ENCODE measurements at places on chromosomes 3 and 15. TPM values are rescaled to one million over a fixed set of nuclear protein-coding genes. Genes with fewer than 3 reads are reported as not detected.
A peak's percentile ranks its signal among the peaks of the same experiment; 100 is the strongest.

GRCh38 chr15:94300612-94301011, 69.3 kb downstream of the MCTP2 start:
- DNase-seq: no peak

DNA sequence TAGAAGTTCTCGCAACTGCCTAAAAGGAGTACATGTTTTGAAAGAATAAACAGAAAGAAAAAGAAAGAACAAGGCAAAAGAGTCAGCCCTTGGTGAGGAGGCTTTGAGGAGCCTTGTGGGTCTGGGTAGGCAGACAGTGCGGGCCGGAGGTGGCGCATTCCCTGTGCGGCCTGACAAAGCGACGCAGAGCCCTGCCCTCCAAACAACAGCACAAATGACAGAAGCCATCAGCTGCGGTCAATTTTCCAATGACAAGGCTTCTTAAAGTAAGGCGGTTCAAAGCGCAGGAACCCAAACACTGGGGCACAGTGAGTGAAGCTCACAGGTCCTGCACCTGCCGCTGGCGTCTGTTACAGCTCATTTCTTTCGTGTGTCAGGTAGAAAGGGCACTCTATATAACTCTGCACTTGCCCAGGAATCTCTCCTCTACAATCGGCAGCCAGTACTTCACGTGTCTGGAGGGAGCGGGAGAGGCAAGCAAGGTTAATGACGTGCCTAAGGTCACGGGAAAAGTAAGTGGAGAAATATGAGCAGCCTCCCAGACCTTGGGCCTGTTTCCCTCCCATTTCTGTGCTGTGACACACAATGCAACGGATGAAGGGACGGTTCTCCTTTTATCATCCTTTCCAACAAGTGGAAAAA, 178.1 kb downstream of the OPA1 start:
- DNase-seq: no peak

DNA sequence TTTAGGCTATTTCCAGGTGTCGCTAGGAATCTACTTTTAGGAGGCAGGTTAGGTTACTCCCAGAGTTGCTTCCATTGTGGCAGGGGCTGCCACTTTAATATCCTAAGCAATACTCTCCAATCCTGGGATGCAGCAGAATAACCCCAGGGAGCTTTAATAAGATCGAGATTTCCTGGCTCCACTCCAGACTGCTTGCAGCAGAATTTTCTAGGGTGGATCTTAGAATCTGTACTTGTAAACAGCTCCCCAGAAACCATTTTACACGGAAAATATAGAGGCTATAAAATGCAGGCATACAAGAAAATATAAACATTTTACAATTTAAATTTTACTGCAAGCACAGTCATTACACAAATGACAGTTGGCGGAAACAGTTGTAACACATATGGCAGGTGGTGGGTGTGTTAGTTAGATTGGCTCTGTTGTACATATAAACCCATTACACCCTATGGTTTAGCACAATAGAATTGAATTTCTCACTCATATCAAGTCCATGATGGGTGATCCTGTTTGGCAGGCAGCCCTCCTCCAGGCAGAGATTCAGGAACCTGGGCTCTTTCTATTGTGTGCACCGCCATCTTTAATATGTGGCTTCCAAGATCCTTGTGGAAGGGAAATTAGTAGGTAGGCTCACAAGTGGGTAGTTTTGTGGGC, 35.0 kb upstream of the TNFAIP8L3 start:
- no peak for DNase-seq

DNA sequence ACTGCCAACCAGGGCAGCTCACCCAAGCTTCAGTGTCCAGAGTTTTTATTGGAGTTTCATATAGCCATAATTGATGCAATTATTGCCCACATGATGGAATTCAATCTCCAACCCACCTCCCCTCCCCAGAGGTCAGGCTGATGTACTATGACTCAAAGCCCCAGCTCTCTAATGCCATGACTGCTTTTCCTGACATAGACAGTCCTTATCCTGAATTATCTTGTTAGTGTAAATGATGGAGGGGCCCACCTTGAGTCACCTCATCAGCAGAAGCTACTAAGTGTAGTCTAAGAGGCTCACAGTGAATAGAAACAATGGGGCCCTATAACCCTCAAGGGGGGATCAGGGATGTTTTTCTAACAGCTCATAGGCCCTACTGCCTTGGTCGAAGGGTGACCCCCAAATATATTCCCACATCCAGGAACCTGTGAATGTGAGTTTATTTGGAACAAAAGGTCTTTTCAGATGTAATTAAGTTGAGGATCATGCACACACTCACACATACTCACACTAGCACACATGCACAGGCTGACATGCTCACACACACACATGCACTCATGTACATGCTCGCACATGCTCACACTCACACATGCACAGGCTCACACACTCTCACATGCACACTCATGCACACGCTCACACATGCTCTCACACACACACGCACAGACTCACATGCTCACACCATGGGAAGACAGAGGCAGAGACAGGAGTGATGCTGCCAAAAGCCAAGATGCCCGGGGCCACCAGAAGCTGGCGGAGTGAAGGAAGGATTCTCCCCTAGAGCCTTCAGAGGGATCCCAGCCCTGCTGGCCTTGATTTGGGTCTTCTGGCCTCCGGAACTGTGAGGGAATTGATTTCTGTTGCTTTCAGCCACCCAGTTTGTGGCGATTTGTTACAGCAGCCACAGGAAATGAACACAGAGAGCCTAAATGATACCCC, 131.2 kb upstream of the SMAD3 start:
- no peak for DNase-seq

DNA sequence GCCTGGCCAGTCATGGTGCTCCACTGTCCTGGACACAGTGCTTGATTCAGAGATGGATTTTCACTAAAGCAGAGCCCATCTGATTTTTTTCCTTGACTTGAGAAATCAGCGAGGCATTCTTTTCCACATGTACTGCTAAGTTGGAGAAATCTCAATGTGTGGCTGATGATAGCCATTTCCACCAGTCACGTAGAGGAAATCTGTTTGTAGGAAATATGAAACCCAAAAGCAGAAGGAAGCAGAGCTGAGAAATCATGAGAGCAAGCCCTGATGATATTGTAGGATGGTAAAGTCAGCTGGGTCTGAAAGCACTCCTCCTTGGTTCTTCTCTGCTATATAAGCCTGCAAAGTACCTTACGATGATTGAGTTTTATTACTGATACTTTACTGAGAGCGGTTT, 1233.4 kb downstream of the ROBO2 start:
- no peak for DNase-seq

DNA sequence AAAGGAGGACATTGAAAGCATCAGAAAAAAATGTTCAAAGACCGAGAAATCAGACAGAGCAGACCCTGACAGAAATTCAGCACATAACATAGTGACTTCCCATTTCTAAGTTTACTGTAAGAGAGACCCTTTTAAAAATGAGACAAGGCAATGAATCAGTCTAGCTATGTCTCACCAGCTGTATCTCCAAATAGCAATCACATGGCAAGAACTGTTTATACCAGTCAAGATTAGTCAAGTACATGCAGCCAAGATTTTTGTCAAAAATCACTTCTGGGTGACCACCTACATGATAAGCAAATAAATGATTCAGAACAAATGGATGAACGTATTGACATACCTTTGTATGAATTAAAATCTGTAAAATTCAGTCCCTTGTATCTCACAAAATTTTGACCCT, 138.0 kb downstream of the DTWD1 start:
- no peak for DNase-seq

DNA sequence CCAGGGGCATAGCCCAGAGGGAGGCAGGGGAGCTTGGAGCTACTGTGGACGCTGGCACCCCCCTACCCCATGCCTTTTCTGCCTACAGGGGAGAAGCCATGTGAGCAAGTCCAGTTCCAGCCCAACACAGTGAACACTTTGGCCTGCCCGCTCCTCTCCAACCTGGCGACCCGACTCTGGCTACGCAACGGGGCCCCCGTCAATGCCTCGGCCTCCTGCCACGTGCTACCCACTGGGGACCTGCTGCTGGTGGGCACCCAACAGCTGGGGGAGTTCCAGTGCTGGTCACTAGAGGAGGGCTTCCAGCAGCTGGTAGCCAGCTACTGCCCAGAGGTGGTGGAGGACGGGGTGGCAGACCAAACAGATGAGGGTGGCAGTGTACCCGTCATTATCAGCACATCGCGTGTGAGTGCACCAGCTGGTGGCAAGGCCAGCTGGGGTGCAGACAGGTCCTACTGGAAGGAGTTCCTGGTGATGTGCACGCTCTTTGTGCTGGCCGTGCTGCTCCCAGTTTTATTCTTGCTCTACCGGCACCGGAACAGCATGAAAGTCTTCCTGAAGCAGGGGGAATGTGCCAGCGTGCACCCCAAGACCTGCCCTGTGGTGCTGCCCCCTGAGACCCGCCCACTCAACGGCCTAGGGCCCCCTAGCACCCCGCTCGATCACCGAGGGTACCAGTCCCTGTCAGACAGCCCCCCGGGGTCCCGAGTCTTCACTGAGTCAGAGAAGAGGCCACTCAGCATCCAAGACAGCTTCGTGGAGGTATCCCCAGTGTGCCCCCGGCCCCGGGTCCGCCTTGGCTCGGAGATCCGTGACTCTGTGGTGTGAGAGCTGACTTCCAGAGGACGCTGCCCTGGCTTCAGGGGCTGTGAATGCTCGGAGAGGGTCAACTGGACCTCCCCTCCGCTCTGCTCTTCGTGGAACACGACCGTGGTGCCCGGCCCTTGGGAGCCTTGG, 5.6 kb downstream of the CIB1 start:
- no peak for DNase-seq

- DNase-seq: no peak
Measured at GRCh38 chr15:45763170-45763869, 128.5 kb downstream of the SQOR start.

DNA sequence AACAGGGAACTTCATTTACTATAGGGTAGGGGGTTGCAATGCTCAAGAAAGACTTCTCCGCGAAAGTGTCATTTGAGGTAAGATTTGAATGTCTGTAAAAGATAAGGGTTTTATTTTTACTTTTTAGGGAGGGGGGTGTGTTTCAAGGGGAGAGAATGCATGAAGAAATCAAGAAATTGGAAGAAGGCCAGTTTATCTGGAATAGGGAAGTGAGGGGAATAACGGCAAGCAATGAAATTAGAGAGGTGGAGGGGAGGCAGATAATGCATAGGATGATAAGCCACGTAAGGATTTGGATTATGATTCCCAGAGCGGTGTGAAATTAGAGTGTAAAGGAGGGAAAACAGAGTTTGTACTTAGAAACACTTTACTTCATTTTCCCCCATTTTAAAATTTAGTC, 63.0 kb upstream of the MB21D2 start:
- no peak for DNase-seq

DNA sequence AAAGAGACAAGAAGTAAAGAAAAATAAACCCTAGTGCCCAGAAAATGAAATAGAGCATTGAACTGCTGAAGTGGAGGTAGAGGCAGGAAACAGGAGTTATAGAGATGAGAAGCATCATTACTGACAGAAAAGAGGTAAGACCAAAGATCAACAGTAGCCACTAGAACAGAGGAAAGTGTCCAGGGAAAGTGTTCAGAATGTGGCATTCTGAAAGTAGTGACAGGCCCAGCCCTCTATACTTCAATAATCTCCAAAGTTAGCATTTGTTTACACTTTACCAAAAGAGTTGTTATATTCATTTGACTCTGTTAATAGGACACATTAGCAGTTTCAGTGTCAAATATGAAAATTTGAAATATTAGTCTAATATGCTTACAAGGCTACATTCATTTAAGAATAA, 727.1 kb upstream of the NECTIN3 start:
- DNase-seq: no peak

DNA sequence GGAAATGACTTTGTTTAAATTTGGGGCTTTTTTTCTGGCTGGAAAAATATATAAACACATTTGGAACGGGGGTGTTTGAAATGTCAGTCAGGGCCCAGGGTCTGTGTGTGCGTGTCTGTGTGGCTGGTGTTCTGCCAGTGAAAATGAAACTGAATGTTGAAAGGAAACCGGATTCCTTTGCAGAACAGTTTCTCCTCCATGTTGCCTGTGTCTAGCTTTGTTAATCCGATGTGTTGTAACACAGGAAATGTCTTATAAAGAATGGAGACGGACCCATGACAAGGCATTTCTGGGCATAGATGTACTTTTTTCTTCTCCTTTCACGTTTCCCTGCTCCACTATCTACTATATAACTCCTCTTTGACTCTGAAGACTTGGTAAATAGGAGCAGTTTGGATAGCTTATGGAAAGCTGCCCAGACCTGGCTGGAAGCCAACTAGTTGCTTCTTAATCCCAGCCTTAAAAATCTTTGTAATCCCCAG, 2.8 kb downstream of the SQOR start:
- DNase-seq: peak; percentile 58

GRCh38 chr15:45799508-45799907, 164.7 kb downstream of the SQOR start:
- DNase-seq: no peak

DNA sequence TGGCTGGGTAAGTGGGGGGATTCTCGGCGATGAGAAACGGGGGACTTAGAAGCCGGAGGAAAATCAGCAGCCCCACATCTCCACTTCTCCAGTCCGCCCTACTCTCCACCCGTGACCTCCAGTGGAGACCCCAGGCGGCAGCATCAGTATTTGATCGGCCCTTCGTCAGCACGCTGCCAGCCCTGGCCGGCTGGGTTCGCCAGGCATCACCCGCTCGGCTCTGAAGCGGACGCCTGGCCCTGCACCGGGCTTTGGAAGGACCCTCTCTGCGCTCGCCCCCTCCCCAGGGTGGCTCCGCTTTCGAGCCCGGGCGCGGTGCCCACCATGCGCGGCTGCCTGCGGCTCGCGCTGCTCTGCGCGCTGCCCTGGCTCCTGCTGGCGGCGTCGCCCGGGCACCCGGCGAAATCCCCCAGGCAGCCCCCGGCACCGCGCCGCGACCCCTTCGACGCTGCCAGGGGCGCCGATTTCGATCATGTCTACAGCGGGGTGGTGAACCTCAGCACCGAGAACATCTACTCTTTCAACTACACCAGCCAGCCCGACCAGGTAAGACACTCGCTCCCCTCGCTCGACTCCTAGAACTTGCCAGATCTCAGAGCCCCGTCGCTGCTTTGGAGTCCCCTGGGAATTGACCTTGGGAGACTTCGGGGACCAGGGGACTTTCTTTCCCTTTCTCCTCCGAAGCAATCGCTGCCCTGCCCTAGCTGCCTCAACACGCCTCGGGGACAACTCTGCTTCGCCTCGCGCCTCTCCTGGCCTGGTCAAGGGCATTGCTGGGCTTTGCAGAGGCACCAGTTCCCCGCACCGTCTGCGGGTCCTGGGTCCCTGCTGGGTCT, 561 bp downstream of the SIDT1 start:
- DNase-seq: peak; percentile 44

DNA sequence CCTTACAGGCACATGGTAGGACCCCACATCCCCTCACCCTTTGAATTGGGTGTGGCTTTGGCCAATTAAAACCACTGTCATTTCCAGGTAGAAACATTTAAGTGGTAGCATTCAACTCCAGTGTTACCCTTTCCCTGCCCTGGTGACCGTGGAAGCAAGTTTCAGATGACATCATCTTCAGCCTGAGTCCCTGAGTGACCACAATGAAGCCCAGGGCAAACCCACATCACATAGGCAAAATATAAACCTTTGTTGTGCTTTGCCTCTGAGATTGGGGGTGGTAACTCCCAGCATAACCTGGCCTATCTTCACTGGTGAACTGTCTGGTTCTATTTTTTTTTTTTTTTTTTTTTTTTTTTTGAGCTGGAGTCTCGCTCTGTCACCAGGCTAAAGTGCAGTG, 404.0 kb upstream of the WNT5A start:
- DNase-seq: no peak

The PLAAT1 gene
- not detected for polyA plus RNA-seq

The EID1 gene
- 172 TPM for polyA plus RNA-seq

The WDR5B gene
- 1.2 TPM for polyA plus RNA-seq

The SLC2A2 gene
- polyA plus RNA-seq: not detected

Measured in naive thymus-derived CD8-positive, alpha-beta T cell (primary cell).